Effector memory CD8-positive, alpha-beta T cell (primary cell): ENCODE measurements at places on chromosomes 6 and 20.

DNA sequence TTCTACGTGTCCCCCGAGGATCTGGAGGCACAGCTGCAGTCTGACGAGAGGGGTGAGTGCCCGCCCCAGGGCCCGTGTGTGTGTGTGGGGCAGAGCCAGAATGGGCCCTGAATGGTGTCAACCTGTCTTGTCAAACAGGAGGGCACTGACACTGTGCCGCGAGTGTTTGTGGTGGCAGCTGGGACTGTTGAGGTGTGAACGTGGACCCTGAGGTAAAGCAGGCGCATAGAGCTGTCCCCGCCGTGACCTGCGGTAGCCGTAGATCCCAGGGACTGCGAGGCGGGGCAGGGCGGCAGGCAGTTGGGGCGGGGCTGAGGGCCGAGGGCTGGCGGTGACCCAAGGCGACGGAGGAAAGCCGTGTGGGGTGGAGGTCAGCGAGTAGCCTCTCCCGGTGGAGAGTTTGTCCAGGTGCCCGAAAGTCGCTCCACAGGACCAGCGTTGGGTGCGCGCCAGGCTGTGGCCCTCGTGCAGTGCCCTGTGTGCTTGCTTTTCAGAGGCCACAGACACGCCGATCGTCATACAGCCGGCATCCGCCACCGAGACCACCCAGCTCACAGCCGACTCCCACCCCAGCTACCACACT lies 25.2 kb downstream of the UCKL1 start:
- no peak for DNase-seq

GRCh38 chr6:52650941-52651340 lies 20.0 kb upstream of the TMEM14A start:
- no peak for DNase-seq

GRCh38 chr6:166724576-166724975 lies 97.5 kb upstream of the RPS6KA2 start:
- DNase-seq = no peak

DNA sequence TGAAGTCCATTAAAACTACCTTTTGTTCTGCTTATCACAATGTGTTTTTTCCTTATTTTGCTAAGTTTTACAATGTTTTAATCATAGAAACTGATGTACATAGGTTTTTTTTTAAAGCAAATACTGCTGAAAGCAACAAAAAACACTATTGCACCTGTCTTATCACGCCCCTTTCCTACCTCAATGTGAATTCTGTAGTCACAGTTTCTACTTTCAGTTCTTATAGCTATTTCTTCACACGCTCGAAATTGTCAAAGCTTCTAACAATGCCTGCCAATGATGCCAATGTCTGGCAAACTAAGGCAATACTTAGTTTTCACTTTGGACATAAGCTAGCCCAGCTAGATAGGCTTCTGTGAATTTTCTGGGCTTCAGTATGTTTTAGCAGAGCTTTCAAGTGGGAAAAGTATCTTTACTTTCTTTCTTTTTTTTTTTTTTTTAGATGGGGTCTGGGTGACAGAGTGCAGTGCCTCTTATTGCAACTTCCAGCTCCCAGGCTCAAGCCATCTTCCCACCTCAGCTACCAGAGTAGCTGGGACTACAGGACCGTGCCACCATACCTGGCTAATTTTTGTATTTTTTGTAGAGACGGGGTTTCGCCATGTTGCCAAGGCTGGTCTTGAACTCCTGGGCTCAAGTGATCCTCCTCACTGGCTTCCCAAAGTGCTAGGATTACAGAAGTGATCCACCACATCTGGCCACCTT lies 85.5 kb upstream of the HTR1B start:
- no peak for DNase-seq

- no peak for DNase-seq
Observed at GRCh38 chr20:63308218-63308911, 15.4 kb downstream of the COL20A1 start.

DNA sequence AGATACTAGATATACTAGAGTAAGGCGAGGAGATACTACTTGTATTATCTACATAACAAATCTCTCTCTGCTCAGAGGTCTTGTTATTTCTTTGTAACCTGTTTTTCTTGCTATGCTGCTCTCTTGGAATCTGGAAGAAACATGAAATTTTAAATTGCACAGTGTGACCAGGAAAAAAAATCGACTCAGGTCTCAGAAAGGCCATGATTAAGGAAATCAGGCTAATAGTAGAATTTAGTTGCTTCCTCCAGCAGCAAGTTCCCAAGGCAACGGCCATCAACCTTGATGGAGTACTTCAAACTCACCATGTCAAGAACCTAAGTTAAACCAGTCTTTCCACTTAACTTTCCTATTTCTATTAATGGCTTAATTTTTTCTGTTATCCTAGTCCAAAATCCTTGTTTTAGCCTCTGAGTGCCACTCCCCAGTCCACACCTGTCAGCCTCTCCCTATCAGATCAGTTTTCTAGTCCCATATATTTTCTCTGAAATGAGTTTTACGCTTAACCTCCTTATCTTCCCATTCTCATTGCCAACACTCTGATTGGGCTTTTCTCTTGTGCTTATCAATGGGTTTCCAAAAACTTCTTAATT lies 87.7 kb upstream of the BEND3 start:
- no peak for DNase-seq

DNA sequence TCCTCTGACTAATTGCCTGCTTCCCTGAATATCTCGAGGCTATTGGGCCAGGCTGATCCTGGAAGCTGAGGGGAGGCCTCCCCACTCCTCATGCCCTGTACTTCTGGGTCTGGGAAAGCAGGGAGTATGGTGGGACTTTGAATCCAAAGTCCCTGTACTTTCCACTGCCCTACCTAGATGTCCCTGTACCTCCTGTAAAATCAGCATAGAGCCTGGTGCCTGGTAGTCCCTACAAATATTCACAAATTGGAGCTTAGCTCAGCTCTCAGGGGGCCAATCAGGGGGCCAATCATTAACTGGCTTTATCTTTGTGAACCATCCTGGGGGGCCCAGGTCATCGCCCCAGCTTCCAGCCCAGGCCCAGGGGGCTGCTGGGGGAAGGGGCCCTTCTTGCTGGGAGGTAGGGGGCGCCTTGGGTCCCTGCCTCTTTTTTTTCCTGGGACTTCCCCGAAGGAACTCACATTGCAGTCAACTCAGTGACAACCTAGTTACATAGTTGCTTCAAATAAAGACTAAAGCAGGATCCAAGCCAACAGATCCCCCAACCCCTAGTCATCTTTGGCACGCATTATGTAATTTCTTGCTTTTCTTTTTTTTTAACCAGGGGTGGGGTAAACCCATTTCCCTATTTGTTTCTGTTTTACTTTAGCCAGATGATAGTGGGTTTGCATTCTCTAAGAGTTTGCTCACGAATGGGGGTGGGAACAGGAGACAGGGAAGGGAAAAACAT lies 6.9 kb upstream of the VEGFA start:
- no peak for DNase-seq

DNA sequence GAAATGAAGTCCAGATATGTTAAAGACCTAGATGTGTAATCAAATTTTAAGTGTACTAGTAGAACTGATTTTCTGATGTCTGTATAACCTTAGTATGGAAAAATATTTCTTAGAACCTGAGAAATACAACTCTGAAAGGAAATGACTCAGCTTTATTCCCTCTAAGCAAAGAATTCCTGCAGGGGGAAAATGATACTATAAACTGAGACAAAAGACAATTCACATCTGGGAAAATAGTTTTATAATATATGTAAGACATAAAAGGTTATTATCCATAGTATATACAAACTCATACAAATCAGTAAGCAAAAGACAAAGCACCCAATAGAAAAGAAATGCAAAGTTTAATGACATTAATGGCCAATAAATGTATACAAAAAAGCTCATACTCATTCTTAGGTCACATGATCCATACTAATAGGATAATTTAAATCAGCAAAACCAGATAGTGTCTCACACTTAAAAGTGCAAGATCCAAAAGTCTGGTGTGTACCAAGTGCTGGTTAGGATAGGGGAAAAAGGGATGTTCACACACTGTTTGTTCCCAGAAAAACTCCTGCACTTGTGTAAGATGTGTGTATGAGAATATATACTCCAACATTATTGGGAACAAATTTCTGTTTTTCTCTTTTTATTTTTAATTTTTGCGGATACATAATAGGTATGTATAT lies 22.6 kb downstream of the RNF217 start:
- DNase-seq = no peak

- no peak for DNase-seq
Observed at GRCh38 chr6:16966791-16967469, 134.9 kb upstream of the STMND1 start.

GRCh38 chr20:45173522-45173921 lies 1.2 kb upstream of the PI3 start:
- no peak for DNase-seq

DNA sequence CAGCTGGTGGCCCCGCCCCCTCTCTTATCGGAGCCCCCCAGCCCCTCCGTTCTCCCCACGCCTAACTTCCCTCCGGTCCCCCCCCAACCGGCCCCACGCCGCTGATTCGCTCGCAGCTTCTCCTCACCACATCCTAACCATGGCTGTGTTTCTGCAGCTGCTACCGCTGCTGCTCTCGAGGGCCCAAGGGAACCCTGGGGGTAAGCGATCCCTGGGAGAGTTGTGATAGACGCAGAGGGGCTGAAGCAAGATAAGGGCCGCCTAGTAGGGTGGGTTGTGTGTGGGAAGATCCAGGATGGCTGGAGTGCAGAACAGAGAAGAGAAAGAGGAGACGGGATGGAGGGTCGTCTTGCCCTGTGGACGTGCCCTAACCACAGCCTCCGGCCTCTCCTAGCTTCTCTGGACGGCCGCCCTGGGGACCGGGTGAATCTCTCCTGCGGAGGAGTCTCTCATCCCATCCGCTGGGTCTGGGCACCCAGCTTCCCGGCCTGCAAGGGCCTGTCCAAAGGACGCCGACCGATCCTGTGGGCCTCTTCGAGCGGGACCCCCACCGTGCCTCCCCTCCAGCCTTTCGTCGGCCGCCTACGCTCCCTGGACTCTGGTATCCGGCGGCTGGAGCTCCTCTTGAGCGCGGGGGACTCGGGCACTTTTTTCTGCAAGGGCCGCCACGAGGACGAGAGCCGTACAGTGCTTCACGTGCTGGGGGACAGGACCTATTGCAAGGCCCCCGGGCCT lies at the start of gene MPIG6B:
Gene MPIG6B, plus strand, starts transcription at position 129 of the 735 bp plus-strand sequence. Its CDS starts 11 bp downstream, at position 140.
- no peak for DNase-seq

DNA sequence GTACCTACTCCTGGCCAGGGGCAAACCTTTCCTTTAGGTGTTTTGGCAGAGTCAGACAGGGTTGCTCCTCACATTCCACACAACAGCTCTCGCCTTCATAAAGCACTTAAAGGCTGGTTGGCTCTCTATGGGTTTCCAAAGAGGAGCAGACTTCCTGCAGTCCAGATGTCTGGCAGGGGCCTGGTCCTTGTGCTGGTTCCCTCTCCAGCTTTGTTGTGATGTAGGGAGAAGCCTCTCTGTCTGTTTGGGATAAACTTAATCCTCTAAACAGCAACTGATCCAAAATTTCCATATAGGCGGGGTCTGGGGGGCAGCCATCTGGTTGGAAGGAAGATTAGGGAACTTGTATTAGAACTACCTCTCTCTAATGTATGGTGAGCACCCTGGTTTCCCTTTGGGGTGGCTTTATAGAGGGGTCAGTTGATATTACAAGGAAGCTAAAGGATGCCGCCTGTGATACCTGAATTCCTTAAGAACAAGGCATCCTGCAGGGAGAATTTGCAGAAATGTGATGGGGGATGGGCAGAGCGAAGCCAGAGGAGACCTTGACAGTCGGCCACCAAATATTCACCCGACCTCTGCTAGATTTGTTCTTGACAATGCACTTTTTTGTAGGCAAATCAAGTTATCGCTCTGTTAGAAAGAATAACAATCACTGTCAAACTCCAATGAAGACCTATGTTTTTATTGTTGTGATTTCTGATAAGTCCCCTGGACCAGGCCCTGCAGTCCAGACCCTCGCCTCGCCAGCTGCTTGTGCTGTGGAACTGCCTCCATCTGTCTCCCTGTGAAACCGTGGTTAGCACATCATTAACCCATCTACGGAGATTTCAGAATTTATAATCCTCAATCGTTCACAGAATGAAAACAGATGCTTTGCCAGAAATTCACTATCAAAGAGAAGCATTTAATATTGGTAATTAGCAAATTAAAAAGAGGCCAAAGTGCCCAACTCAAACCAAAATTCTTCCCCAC lies 94.0 kb upstream of the RALGAPA2 start:
- DNase-seq = no peak

GRCh38 chr6:163717106-163717764 lies 302.7 kb downstream of the QKI start:
- no peak for DNase-seq

DNA sequence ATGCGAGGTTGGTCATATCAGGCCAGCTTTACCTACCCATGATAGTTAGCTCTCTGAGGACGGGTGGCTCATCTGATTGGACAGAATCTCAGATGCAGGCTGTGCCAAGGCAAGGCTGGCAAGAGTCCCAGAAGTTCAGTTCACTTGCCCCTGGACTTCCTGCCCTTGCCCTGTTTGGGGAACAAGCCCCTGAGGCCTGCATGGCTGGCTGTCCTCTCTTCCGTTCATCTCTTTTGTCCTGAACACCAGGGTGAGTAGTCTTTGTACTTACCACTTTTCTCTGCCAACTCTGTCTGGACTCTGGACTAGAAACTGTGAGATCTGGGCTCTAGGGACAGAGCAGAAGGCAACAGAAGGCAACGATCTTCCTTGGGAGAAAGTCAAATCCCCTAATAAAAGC lies 769.9 kb downstream of the QKI start:
- DNase-seq = no peak

DNA sequence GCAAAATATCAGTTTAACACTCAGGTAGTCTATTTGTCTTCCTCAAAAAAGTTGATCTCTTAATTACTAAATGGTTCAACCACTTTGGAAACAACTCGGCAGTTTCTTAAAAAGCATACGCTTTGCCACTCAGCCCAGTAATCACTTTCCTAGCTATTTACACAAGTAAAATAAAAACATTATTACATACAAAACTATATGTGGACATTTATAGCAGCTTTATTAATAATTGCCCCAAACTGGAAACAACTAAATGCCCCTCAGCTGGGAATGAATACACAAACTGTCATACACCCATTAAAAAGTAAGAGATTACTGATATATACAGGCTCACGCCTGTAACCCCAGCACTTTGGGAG lies 7.4 kb downstream of the EEF1A1 start:
- no peak for DNase-seq

DNA sequence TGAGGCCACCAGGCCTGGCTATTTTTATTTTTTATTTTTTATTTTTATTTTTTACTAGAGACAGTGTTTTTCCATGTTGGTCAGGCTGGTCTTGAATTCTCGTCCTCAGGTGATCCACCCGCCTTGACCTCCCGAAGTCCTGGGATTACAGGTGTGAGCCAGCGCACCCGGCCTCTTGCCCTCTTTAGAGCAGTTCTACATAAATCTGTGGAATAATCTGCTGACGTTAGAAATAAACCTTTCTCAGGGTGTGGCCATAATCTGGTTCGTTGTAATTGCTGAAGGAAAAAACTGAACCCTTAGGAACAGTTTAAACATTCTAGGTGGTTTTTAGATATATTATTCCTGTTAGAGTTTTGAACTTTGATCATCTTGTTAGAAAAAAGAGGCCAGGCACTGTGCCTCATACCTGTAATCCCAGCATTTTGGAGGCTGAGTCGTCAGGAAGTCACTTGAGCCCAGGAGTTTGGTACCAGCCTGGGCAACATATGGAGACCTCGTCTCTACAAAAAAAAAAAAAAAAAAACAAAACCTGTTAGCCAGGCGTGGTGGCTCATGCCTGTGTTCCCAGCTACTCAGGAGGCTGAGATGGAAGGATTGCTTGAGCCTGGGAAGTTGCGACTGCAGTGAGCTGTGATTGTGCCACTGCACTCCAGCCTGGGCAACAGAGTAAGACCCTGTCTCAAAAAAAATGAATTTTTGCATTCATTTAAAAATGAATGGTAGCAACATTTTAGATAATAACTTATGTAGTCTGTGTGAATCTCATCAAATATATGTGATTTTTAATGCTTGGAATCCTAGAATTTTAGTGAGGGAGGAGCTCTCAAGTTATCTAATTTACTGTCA lies 24.2 kb downstream of the ASXL1 start:
- DNase-seq = no peak

GRCh38 chr20:50462093-50462690 lies 48.0 kb upstream of the PTPN1 start:
- DNase-seq = no peak
